ENCODE measurements at places on chromosomes 3 and 15.

- DNase-seq, result no peak
Observed at GRCh38 chr15:83973816-83974215, 261.8 kb upstream of the GOLGA6L4 start.

- DNase-seq, result no peak
Observed at GRCh38 chr15:62983956-62984355, 58.6 kb upstream of the TPM1 start.

GRCh38 chr3:115632026-115632425, 8.7 kb downstream of the GAP43 start:
- no peak for DNase-seq

GRCh38 chr3:123498761-123499160, 49.9 kb upstream of the ADCY5 start:
- no peak for DNase-seq

DNA sequence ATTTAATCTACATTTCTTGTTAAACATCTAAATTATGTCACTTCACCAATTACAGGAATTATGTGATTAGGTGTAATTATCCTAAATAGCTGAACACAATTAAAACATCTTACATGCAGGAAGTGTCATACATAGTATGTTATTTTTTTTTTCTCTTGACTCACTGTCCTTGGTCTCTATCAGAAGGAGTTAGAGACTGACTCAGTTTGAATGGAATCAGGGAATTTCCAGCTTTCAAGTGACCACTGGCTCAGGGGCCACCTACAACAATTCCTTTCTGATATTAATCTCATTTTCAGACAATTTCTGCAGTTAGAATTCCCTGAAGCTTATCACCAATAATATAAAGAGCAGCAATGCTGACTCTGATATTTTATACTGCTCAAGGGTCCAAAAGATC, 400.7 kb downstream of the ROBO1 start:
- no peak for DNase-seq

DNA sequence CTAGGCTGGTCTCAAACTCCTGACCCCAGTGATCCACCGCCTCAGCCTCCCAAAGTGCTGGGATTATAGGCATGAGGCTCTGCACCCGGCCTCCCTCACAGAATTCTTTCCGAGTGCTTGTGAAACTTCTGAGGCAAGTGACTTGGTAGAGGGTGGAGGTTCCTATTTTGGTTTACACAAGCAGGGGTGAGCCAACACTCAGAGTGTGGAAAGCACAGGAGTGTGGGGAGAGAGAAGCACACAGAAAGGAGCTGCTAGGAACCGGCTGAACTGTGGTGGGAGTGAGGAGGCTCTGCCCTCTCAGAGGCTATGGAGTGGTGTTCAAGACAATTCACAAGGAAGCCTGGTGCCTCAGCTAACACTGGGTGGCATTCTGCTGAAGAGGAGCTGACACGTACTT, 7.7 kb downstream of the CAPN3 start:
- no peak for DNase-seq

DNA sequence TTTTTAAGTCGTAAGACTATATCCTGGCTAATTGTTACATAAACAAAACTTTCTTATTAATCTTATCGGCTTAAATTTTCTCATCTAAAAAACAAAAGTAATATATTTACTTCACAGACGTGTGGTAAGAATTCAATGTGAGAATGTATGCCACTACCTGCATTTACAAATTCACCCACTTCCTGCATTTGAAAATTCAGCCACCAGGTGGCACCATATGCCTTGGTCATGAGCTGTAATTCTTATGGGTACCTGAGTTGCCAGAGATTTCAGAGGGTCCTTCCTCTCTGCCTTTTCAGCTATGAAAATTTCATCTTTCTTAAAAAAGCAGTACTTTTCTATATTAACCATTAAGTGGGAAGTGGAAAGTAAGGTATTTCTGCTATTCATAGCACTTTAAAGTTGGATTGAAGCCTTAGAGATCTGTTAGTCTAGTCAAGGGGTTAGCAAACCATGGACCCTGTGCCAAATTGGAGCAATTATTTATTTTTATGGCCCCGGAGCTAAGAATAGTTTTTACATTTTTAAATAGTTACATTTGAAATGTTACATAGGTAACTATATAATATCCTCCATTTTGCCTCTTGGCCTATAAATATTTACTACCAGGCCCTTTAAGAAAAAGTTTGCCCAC, 127.8 kb downstream of the HCN4 start:
- no peak for DNase-seq

DNA sequence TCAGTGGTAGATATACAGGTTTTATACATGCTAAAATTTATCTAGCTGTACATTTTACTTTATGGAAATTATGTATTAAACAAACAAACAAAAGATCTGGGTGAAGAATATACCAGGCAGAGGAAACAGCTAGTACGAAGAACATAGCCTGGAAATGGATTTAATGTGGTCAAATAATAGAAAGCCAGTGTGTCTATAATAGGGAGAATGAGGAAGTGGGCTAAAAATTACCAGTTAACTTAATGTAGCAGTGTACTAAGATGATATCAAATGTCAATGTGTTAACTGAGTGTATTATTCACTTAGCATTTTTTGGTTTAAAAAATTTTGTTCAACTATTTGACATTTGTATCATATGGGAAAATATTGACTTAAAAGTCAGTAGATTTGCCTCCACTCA, 22.8 kb upstream of the SLC15A2 start:
- no peak for DNase-seq

- no peak for DNase-seq
Observed at GRCh38 chr3:141529256-141529655, 42.4 kb downstream of the RASA2 start.

GRCh38 chr3:101377796-101378195, 57.4 kb upstream of the IMPG2 start:
- DNase-seq, result no peak

DNA sequence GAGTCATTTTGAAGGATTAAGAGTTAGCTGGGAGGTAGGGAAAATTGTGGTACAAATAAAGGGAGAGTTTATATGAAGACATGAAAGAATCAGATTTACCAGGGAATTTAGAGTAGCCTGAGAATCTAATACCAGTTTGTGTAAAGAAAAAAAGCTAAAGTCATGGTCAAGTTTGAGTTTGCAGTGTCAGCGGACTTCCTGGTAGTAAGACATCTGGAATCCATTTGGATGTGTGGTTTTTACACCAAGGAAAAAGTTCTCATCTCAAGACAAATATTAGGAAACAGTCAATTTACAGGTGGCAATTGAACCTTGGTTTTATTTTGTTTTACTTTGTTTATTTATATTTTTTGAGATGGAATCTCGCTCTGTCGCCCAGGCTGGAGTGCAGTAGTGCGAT, 1.5 kb upstream of the P2RY12 start:
- DNase-seq, result no peak

GRCh38 chr3:172987273-172987672, 153.8 kb downstream of the SPATA16 start:
- DNase-seq, result no peak

DNA sequence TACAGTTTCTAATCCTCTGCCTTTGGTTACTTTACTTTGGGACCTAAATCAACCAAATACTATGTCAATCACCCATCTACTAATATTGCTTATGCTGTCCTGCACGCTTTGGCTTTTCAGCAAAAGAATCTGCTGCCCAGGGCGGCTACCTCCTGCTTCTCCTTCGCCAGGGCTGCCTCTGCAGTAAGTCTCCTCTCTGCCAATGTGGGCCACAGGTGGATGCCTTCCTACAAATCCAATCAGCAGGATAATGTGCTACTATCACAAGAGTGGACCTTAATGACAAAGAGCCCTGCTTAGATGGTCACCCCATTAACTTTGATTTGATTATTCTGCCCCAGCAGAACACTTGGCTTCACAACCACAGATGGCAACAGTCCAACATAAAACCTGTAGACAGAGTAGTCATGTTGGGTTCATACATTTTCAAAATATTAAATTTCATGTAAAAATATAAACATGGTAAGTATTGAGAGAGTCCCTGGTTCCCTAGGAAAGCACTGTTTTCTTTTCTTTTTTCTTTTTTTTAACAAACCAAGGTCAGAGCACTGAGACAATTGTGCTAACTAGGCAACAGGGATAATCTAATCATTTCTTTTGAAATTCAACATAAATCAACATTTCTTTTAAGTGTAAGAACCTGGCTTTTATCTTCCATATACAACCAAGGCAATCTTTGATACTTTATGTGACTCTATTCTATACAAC, 298.3 kb downstream of the ZBTB20 start:
- no peak for DNase-seq

DNA sequence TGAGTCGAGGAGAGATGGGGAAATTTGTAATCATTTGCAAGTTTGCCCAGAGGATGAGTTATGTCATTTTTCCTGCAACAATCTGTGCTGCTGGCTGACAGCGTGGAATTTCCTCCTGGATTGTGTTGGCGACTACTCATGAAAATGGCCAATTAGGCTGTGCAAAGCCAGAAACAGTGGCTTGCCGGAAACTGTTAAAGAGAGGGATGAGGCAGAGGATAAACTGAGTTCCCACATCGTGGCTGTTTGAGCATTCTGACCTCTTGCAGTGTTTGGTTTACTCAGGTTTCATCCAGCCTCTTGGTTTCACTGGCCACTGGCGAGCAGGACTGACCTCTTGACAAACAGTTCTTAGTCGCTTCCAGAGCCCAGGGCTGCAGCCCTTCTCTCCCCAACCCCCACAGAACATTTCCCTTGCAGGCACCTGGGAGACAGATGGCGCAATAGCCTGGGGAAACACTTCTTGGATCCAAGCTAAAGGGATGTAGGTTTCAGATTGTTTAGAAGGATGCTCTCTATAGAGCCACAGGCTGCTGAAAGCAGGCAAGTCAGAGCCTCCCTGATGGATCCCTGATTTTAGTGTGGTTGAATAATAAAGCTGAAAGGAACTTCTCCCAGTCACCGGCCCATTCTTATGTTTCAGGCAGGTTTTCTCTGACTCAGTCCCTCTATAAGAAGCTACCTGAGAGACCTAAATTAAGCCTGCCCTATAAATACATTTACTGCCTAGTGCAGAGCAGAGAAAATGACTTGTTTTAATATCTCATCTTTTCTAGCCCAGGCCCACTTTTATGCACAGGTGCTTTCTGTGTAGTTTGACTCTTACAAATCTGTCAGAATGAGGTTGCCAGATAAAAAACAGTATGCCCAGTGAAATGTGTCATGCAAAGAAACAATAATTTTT, 92.8 kb upstream of the UBE2E1 start:
- DNase-seq, result no peak

DNA sequence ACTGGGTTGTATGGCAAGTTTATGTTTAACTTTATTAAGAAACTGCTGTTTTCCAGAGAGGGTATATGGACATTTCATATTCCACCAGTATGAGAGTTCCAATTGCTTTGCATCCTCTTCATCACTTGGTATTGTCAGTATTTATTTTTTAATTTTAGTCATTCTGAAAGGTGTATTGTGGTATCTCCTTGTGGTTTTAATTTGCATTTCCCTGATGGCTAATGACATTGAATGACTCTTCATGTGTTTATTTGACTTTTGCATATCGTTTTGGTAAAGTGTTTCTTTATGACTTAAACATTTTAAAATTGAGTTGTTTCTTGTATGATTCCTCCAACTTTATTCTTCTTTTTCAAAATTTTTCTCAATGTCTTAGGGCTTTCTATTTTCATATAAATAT, 44.4 kb downstream of the IL1RAP start:
- no peak for DNase-seq

GRCh38 chr3:50226888-50227389, 9.1 kb upstream of the GNAI2 start:
- no peak for DNase-seq

- DNase-seq, result no peak
Observed at GRCh38 chr15:22955544-22956119, 24.5 kb downstream of the CYFIP1 start.

- no peak for DNase-seq
Observed at GRCh38 chr3:128496019-128496601, 3.1 kb upstream of the GATA2 start.

DNA sequence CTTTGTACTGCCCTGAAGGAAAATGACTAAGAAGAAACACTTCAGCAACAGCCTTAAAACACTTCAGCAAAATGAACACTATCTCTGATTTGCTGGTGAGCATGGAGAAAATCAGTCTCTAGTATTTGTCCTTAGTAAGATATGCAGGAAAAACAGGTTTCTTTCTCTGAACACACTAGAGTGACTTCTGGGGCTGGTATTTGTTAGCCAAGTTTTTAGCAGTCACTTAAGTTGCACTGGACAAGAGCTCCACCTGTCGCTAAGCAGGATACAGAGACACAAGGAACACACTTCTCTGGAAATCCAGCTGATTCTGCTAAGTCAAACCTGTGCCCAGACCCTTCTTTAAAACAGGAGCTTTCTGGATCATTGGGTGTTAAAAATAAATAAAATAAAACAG, 65.3 kb downstream of the CHAC1 start:
- DNase-seq, result no peak

DNA sequence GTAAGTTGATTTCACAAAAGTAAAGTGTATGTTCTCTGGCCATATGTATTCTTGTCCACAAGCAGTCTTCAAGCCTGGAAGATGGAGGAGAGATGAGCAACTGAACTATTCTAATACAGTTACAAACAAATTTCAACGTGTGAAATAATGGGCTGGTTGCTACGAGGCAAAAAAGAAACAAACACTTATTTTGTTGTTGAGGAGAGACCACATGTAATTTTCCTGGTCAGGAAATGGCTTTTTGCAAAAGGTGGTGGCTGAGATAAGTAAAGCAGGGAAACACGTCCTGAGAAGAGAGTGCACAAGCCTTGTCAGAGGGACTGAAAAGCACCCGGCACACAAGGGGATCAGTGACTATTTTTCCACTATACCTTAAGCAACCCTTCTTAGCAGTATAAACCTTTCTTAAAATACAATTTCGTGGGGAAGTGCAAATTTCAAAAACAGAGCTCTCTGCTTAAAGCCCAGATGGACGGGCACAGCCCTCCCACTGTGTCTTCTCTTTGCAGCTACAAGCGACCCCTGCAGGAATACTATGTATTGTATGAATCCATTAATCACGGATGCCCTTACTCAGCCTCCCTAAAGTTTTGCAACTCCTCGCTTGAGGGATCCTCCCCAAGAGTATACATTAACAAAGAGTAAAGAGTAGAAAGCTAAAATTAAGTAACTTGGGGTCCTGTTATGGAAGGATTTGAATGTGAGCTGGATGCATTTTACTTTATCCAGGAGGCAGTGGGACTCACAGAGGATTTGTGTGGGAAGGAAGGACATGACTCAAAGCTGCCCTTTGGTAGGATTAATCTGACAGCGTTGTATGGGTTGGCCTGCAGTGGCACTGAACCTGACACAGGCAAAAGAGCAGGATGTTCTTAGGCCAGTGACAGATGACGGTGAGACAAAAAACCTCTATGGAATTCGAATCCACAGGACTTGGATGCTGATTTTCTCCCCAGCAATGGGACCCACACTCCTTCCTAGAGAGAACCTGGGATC, 253.7 kb downstream of the IL5RA start:
- no peak for DNase-seq

- DNase-seq, result no peak
Observed at GRCh38 chr3:123627673-123628670, 43.1 kb upstream of the HACD2 start.

DNA sequence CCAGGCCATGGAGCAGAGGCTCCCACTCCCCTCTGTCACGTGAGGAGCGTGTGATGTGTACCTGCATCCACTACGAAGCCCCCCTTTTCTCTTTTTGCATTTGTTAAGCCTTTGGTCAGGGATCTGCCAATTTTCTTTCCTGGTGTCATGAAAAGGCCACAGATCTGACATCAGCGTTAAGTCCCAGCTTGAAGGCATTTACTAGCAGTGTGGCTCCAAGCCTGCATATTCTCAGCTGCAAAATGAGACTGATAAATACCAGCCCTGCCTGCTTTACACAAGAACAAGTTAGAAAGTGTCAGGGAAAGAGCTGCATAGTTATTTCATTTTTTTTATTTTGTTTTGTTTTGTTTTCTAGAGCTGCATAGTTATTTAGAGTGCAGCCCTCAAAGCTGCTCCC, 2.3 kb upstream of the ANKRD63 start:
- no peak for DNase-seq

- no peak for DNase-seq
Observed at GRCh38 chr3:114223143-114223542, 14.2 kb downstream of the ZNF80 start.

All from NCI-H2081 treated with DMSO at 0.1 percent for 48 hours (cell line).